ENCODE measurements at places on chromosomes 12 and 14.

GRCh38 chr14:83257466-83258439 is 1724.1 kb upstream of the SEL1L start:
- no peak overlapping the region for H3K4me3 ChIP-seq
- no peaks in the 10 kb centered on the region for H3K4me1 ChIP-seq
- no peak for DNase-seq
- no peaks in the 10 kb centered on the region for H3K27me3 ChIP-seq
- no peaks in the 10 kb centered on the region for H3K36me3 ChIP-seq

DNA sequence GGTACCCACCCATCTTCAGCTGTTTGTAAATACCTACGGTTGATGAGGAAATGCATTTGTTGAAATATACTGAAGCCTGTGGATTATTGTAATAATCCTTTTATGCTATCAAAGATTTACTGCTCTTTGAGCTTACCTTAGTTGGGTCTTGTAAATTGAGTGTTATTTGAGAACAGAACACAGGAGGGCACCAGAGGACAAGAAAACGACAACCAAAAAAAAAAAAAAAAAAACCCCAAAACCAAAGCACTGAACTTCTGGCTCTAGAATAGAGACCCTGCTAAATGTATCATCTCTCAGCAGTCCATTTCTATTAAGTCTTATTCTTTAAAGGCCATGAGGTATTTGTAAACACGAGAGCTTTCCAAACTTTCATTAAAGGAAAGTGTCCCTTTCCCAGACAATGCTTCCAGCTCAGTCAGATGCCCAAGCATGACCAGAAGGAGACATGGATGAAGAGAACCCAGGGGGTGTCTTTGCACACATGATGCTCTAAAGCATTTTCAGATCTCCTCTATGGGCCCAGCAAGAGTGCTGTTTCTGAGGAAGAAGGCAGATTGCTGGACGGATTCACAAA is 763.9 kb downstream of the NRXN3 start:
- peaks cover 5% of the 10 kb centered on the region for H3K27me3 ChIP-seq
- H3K4me3 ChIP-seq = no peak overlapping the region
- H3K27ac ChIP-seq = no peak overlapping the region
- H3K4me1 ChIP-seq = no peaks in the 10 kb centered on the region
- H3K36me3 ChIP-seq = no peaks in the 10 kb centered on the region

- no peak overlapping the region for H3K4me3 ChIP-seq
- no peak overlapping the region for H3K27ac ChIP-seq
Observed at GRCh38 chr12:90355711-90356355, 599.1 kb downstream of the CCER1 start.

GRCh38 chr12:108730365-108731104 is 783 bp downstream of the CORO1C start:
- DNase-seq = peak; percentile 77
- H3K36me3 ChIP-seq = peaks cover 43% of the 10 kb centered on the region
- H3K27me3 ChIP-seq = peaks cover 12% of the 10 kb centered on the region
- H3K4me1 ChIP-seq = peaks cover 64% of the 10 kb centered on the region
- H3K27ac ChIP-seq = peak overlapping the region; percentile 96

DNA sequence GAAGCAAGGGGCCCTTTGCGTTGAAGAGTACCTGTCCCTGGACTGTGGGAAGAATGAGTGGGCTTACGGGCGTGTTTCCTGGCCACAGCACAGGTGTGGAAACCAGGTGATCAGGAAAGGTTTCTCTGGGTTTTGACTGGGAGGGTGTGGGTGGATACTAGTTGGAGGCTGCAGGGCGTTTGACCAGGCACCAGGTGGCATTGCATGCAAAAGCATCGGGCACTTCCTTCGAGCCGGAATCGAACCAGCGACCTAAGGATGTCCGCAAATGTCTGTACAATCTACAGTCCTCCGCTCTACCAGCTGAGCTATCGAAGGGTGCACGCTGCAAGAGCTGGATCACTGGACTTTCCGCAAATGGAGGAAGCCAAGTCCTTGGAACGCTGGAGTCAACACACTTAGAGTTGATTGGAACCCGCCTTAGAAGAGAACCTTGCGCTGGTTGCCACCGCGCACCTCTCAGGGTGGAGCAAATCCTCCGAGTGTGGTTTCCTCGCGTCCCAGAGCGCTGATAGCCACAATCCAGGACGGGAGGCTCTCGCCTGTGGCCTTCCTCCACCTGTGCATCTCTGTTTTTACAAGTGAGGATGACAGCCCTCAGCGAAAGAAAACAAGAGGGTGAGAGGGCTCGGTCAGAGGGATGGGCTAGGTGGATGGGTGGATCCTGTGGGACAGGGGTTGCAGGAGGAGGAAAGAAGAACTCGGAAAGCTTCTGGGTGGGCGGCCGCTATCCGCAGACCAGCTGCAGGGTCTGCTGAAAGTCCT is 21.2 kb upstream of the RNASE4 start:
- peak overlapping the region; percentile 78 for H3K4me3 ChIP-seq
- peaks cover 7% of the 10 kb centered on the region for H3K4me1 ChIP-seq
- peak; percentile 88 for DNase-seq

- DNase-seq = peak; percentile 47
- peaks cover 3% of the 10 kb centered on the region for H3K27me3 ChIP-seq
- peaks cover 13% of the 10 kb centered on the region for H3K36me3 ChIP-seq
Observed at GRCh38 chr14:72948481-72949138, 22.3 kb downstream of the DCAF4 start.

- H3K4me1 ChIP-seq = no peaks in the 10 kb centered on the region
- no peak overlapping the region for H3K27ac ChIP-seq
- H3K36me3 ChIP-seq = no peaks in the 10 kb centered on the region
- no peaks in the 10 kb centered on the region for H3K27me3 ChIP-seq
Observed at GRCh38 chr12:82655751-82656150, 31.0 kb upstream of the TMTC2 start.

DNA sequence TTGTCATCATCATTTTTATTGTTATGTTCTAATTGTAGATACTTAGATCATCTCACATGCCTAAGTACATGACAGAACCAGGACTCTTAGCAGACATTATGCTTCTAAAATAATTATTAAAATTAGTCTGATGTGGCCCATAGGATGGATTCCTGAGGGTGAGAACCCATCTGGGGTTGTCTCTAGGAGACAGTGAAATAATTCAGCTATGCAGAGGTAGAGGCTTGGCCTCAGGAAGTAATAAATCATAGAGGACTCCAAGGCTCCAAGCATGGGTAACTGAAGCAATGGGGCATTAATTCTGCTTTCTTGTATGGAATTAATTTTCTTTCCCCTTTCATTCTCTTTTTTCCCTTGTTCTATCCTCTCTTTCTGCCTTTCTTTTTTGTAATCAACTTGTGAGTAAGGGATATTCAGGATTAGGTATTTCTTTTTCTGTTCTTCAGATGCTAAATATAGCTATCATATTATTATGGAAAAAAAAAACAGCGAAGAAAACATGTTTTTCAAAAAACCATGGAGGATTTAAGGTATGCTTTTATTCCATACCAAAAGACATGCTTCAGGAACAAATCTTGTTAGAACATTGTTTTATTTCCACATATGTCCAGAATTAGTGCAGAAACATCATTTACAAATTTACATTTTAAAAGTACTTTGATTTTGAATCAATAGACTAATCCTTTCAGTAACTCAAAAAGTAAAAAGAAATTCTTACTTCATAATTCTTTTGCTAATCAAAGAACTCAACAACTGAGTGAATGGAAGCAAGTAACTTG is 263.2 kb downstream of the TRHDE start:
- no peak for DNase-seq
- peaks cover 20% of the 10 kb centered on the region for H3K36me3 ChIP-seq
- no peak overlapping the region for H3K27ac ChIP-seq
- H3K27me3 ChIP-seq = no peaks in the 10 kb centered on the region
- peaks cover 24% of the 10 kb centered on the region for H3K4me1 ChIP-seq

GRCh38 chr12:31227401-31227981 is 98.5 kb downstream of the SINHCAF start:
- H3K4me3 ChIP-seq = no peak overlapping the region
- no peaks in the 10 kb centered on the region for H3K36me3 ChIP-seq
- H3K27ac ChIP-seq = no peak overlapping the region
- H3K4me1 ChIP-seq = no peaks in the 10 kb centered on the region
- DNase-seq = no peak
- H3K27me3 ChIP-seq = peaks cover 33% of the 10 kb centered on the region

DNA sequence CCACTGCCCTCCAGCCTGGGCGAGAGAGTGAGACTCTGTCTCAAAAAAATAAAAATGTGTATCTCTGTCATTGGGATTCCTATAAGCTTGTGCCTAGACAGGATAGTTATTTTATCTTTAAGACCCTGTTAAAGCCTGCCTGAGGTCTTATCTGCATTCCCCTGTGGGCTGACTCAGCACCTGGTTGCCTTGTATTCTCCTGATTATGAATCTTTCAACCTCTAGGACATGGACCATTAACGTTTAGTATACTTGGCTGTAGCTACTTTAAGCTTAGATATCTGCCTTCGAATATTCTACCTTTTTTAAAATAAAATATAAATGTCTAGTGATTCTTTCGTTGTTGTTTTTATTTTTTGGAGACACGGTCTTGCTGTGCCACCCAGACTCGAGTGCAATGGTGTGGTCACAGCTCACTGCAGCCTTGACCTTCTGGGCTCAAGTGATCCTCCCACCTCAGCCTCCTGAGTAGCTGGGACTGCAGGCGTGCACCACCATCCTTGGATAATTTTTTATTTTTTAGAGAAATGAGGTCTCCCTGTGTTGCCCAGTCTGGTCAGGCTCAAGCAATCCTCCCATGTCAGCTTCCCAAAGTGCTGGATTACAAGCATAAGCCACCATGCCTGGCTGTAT is 41.3 kb downstream of the RESF1 start:
- no peak for DNase-seq
- no peaks in the 10 kb centered on the region for H3K27me3 ChIP-seq
- no peak overlapping the region for H3K27ac ChIP-seq
- no peak overlapping the region for H3K4me3 ChIP-seq

GRCh38 chr14:71138448-71139293 is 231.4 kb downstream of the PCNX1 start:
- peaks cover 57% of the 10 kb centered on the region for H3K4me1 ChIP-seq
- peak overlapping the region; percentile 28 for H3K27ac ChIP-seq
- peak; percentile 31 for DNase-seq
- H3K36me3 ChIP-seq = peaks cover 12% of the 10 kb centered on the region

GRCh38 chr12:67915335-67915851 is 73.9 kb upstream of the IFNG-AS1 start:
- no peak overlapping the region for H3K27ac ChIP-seq
- peaks cover 1% of the 10 kb centered on the region for H3K27me3 ChIP-seq
- H3K4me1 ChIP-seq = peaks cover 64% of the 10 kb centered on the region
- H3K36me3 ChIP-seq = peaks cover 6% of the 10 kb centered on the region
- DNase-seq = no peak
- H3K4me3 ChIP-seq = no peak overlapping the region

DNA sequence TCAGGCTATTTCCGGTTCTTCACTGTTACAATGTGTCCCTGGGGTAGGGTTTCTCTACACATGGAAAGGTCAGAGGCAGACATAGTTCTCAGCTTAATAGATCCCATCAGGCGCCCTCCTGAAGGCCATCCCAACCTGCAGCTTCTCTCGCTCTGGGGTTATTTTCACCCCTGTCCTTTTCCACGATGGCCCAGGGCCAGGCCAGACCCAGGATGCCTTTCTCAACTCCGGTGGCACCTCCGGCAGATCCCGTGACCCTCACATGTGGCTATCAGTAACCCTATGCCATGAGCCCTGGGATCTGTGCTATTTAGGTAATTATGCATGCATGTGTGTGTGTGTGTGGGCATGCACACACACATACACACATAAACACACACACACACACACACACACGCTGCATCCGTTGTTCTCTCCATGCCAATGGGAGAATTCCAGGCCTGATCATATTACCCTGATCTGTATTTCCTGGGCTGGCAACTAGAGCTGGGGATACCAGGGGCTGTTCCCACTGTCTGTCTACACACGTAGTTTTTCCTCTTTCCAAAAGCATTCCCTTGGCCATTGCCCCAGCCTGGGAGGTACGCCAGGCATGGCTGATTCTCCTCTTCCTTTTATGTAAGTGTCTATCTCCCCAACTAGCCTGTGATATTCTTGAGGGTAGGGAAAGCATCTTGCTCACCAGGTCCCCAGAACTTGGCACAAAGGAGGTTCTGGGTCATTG is 51.2 kb upstream of the NOS1 start:
- H3K27me3 ChIP-seq = no peaks in the 10 kb centered on the region
- no peaks in the 10 kb centered on the region for H3K4me1 ChIP-seq
- no peak overlapping the region for H3K4me3 ChIP-seq
- no peak overlapping the region for H3K27ac ChIP-seq
- H3K36me3 ChIP-seq = no peaks in the 10 kb centered on the region

GRCh38 chr14:77275601-77276017 is 4.6 kb upstream of the NGB start:
- H3K4me3 ChIP-seq = no peak overlapping the region
- no peaks in the 10 kb centered on the region for H3K36me3 ChIP-seq

DNA sequence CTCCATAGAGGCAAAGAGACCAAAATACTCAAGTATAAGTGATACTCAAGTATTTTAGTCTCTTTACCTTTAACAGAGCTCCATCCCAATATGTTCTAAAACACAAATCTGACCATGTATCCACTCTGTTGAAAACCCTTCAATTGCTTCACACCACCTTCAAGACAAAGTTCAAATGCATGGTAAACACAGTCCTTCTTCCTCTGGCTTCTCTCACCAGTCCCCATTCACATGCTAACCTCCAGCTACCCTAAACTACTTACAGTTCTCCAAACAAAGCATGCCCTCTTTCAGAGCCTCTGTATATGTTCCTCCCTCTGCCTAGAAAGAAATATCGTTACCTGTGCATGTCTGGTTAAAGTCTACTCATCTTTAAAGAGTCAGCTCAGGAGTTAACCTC is 100.2 kb downstream of the NUMB start:
- H3K36me3 ChIP-seq = peaks cover 7% of the 10 kb centered on the region
- H3K4me1 ChIP-seq = peaks cover 3% of the 10 kb centered on the region
- DNase-seq = no peak
- H3K27ac ChIP-seq = no peak overlapping the region

DNA sequence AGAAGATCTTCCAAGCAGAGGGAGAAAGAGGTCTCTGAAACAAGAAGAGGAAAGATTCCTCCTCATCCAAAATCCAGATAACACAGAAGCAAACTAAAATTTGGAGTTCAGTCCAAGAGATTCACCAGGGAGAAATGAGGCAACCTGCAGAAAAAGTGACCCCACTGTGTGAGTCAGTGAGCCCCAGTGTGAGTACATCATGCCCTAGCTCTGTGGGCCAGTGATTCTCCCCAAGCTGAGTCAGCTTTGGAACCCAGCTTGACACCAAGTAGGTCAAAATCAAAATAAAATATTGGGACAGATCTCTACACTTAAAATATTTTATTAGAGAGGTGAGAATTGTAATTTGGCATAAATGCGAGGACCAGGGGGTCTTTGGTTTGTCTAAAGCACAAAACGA is 17.2 kb downstream of the CLEC2B start:
- no peaks in the 10 kb centered on the region for H3K4me1 ChIP-seq
- H3K27me3 ChIP-seq = peaks cover 4% of the 10 kb centered on the region
- no peak overlapping the region for H3K4me3 ChIP-seq
- H3K36me3 ChIP-seq = no peaks in the 10 kb centered on the region
- H3K27ac ChIP-seq = no peak overlapping the region

GRCh38 chr12:94247246-94247645 is 98.9 kb downstream of the PLXNC1 start:
- H3K27ac ChIP-seq = no peak overlapping the region
- peaks cover 43% of the 10 kb centered on the region for H3K27me3 ChIP-seq
- no peak overlapping the region for H3K4me3 ChIP-seq

- no peak overlapping the region for H3K4me3 ChIP-seq
- peaks cover 16% of the 10 kb centered on the region for H3K4me1 ChIP-seq
- no peak for DNase-seq
- H3K27me3 ChIP-seq = no peaks in the 10 kb centered on the region
- H3K27ac ChIP-seq = no peak overlapping the region
- no peaks in the 10 kb centered on the region for H3K36me3 ChIP-seq
Observed at GRCh38 chr14:92460541-92460915, 53.1 kb upstream of the RIN3 start.

Measured in HFFc6 (cell line).